ENCODE measurements at places on chromosomes 12 and 14.

GRCh38 chr14:105086833-105087307 lies 21.6 kb upstream of the GPR132 start:
- peak; percentile 91 for DNase-seq

- DNase-seq, result no peak
These were observed 10.1 kb upstream of the DCAF4 start for GRCh38 chr14:72916174-72916573.

DNA sequence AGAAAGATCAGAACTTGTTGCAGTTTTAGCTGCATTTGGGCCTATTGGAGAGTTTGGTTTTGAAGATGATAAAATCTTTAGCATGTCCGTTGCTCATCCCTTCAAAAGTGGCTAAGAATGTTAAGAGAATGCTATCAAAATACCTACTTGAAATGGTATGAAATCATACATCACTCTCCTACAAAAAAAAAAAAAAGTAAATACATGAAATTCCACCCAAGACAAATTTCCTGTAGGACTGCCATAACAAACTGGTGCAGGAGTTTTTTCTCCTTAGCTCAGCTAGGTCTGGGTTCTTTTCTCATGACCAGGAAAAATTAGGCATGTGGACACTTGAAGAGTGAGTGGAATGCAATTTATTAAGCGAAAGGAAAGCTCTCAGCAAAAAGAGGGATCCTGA lies 15.9 kb upstream of the FAR2 start:
- DNase-seq, result no peak

GRCh38 chr14:65373671-65374039 lies 38.9 kb upstream of the FUT8 start:
- DNase-seq, result no peak

GRCh38 chr12:57139796-57140649 lies 7.4 kb downstream of the LRP1-AS start:
- no peak for DNase-seq

DNA sequence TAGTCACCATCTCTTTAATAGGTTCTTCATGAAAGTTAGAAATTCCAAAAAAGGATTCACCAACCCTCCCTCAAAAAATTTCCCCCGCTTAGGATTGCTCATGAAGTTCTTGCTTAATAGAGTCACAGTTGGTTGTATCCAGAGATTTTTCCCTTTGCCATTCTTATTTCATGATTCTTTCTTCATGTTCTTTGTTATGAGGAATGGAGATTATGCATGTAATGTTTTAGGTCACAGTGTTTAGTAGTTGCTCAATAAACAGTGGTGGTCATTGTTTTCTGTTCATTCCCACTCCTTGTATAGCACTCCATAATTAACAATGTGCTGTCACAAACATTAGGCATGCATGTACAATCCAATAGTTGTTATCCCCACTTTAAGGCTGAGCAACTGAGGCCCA lies 51.2 kb upstream of the RTRAF start:
- no peak for DNase-seq

DNA sequence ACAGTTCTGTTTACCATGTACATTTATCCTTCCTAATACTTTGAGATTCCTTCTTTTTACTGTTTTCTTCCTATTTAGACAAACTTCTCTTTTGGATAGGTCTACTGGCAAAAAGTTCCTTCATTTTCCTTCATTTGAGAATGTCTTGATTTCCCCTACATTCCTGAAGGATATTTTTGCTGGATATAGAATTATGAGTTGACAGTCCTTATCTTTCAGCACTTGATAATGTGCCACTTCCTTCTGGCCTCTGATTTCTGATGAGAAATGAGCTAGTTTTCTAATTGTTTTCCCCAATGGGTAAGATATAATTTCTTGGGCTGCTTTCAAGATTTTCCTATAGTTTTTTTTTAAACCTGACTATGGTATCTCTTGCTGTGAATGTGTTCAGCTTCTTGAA lies 75.6 kb downstream of the CEP83 start:
- DNase-seq, result no peak

DNA sequence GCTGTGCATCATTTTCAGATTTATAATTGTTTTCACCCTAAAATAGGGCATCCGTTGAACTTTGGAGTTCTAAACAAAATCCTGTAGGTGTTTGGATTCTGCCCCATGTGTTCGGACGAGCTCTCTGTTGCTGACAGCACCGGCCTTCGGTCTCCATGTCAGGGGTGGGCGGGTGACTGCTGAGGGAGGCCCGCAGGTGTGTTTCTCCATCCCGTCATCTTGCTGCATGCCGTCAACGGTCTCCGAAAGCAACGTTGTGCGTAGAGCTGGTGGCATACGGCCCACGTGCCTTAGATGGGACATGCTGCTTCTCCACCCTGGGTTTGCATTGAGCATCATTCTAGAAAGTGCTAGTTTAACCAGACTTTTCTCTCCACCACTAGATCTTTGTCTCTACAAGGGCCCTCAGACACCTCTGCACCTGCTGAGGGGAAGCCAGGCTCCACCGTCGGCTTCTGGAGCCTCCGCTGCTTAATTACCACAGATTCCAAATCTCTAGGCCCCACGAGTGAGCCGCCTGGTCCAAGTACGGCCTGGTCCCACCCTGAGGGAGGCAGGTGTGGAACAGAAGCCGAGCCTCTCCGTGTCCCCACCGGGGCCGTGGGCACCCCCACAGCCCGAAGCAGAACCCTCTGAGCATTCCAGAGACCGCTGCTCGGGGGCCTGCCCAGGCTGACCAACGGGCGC lies 15.7 kb upstream of the AMN start:
- no peak for DNase-seq

- no peak for DNase-seq
These were observed 240.4 kb upstream of the MGAT4C start for GRCh38 chr12:86496595-86496994.

GRCh38 chr14:104237651-104238423 lies 99.5 kb downstream of the KIF26A start:
- peak; percentile 18 for DNase-seq

DNA sequence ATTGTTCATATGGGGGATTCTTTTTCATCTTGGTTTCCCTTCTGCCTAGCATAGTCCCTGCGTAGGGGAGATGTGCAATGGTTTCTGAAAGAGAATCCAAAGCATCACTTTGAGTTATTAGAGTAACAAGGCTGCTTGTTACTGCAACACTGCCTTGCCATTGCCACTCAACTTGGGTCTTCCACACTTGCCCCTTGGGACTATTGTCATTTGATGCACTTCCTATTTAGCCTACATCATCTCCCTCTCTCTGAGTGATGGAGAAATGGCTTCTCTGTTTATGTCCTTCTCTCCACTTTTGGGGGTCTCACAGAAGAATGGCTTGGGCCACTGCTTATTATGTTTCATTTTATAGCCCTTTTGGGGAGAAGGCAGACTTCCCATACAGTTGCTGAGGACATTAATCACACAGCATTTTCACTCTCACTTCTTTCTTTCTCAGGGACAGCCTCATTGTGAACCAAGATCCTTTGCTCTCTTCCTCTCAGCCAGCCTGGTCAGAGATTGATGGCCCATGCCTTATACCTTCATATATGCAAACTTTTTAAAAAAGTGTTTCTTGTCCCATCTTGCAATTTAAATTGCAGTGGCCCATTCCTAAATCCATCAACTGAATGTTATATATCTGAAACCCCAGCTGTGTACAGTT lies 50.8 kb upstream of the POC1B start:
- DNase-seq, result no peak

DNA sequence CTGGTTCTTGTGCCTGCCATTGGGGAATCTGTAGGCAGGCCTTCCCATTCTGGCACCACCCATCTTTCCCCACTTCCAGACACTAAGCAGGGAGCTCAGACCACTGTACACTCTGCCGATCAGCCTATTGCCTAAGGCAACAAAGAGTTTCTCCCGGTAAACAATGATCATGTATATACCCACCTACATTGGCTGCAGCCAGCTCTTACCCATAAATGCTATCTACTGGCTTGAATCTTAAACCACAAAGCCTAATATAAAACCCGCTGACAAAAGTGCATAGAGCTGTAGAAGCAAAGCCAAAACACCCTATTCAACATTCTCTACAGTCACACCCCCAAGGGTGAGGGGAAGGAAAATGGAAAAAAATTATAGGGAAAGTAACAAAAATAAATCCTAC lies 20.8 kb upstream of the GLIPR1 start:
- no peak for DNase-seq

DNA sequence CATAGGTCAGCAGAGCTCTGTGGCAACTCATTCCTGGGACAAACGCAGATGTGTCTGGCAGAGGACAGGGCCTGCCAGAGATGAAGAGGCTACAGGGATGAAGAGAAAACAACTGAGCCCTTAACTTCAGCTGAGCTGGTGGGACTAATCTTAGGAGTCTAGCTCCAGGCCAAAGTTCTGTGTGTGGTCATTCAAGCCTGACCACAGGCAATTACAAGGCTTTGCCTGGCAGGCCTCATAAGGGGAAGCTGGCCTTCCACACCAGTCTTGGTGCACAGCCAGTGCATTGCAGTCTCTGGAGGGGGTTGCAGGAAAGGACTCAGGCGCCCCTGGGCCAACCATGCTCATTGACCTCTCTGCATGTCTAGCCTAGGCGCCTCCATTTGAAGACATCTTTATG lies 127.6 kb upstream of the DAAM1 start:
- no peak for DNase-seq

DNA sequence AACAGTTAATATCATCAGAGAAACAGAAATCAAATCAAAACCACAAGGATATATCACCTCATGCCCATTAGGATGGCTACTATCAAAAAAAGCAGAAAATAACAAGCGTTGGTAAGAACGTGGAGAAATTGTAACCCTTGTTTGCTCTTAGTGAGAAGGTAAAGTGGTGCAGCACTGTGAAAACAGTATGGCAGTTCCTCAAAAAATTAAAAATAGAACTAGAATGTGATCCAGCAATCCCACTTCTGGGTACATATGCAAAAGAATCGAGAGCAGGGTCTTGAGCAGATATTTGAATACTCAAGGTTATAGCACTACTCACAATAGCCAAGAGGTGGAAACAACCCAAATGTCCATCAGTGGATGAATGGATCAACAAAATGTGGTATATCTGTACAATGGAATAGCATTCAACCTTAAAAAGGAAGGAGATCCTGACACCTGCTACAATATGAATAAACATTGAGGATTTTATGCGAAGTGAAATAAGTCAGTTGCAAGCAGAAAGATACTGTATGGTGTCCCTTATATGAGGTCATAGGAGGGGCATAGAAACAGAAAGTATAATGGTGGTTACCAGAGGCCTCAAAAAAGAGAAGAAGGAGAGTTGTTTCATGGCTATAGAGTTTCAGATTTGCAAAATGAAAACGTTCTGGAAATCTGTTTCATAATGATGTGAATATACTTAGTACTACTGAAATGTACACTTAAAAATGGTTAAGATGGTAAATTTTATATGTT lies 131.0 kb upstream of the EEA1 start:
- no peak for DNase-seq

- no peak for DNase-seq
These were observed 2.8 kb upstream of the KTN1 start for GRCh38 chr14:55577229-55577628.

GRCh38 chr14:104939666-104940410 lies 15.2 kb downstream of the PLD4 start:
- no peak for DNase-seq

DNA sequence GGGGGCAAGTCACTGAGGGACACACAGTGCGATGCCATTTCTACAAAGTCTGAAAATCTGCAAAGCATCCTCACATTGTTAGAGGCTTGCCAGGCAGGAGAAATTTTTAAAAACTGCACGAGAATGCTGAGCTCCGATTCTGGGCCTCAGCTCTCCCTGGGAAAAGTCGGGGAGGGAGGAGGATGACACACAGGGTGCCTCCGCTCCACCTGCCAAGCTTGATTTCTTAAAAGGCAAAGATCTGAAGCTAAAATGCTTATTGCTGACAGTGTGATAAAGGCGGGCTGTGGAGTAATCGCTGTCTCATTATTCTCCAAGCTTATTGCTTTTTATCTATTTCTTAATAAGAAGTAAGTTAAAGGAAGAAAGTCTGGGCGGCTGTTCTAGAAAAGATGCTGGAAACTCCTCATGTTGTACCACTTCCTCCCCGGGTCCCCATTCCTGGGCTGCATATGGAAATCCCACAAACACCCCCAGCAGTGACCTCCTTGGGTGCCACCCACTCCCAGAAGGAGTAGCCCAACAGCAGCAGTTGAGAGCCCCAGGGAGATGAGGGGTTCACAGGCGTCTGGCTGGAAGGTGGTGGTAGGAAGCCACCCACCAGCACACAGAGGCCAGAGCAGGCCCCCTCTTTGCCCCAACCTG lies 55.0 kb downstream of the CCDC85C start:
- DNase-seq, result no peak

DNA sequence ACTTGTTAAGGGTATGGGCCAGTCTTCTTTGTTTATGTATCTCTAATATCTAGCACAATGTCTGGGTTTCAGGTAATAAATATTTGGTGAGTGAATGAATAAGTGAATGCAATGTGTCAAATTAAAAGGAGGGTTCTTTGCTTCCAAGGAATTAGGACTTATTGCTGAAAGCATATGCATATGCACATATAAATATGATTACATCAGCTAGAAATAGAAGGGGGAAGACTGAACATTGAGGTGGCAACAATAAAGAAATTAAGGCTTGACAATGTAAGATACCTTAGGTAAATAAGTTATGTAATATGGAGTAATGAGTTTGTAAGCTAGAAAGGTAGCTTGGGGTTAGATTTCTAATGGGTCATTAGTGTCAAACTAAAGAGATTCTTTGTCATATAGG lies 37.7 kb downstream of the KCNMB4 start:
- no peak for DNase-seq

GRCh38 chr12:123384994-123385376 lies 1.1 kb downstream of the KMT5A start:
- DNase-seq, result no peak

DNA sequence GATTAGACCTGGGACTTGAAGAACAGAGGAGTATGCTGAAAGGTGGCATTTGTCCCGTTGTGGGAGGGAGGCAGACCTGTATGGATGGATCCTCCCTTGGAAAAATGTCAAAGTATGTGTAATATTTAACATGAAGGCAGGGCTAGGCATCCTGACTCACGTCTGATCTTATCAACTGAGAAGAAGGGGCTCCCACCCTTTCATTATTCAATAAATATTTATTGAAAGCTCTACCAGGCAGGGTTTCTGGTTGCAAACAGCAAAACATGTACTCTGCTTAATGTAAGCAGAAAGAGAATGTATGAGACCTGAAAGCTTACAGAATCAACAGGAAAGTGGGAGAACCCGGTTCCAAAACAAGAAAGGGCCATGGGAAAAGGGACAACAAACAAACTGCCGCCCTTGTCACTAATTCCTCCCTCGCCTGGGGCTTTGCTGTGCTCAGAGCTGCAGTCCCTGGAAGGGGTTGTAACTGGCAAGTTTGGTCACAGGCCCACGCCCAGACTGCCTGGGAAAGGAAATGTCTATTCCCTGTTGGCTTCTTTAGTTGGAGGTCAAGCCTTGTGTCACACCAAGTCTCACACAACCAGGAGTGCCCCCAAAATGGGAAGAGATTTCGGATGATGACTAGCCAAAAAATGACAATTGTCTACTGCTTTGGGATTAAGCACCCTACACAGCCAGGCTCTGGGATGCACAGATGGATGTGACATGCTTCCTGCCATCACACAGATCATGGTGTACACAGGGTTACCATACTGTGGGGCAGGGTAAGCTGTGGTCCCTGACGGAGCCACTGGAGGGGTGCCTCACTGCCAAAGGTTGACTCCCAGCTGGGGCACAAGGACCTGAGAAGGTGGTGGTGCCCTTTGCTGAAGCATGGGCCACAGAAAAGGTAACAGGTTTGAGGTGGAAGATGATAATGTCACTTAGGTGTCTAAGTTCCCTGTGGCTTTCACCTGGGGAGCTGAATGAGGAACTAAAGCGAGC lies 36.8 kb downstream of the RAB35 start:
- DNase-seq, result no peak

Data from H9 (cell line).